ENCODE measurements at places on chromosomes 12 and 14.
A peak's percentile ranks its signal among the peaks of the same experiment; 100 is the strongest.

- no peak for DNase-seq
Observed at GRCh38 chr12:46518169-46518568, 145.6 kb upstream of the SLC38A2 start.

- no peak for DNase-seq
Observed at GRCh38 chr12:14915736-14916135, 22.6 kb downstream of the ERP27 start.

- DNase-seq, result no peak
Observed at GRCh38 chr12:57198329-57198728, 18.3 kb upstream of the NXPH4 start.

DNA sequence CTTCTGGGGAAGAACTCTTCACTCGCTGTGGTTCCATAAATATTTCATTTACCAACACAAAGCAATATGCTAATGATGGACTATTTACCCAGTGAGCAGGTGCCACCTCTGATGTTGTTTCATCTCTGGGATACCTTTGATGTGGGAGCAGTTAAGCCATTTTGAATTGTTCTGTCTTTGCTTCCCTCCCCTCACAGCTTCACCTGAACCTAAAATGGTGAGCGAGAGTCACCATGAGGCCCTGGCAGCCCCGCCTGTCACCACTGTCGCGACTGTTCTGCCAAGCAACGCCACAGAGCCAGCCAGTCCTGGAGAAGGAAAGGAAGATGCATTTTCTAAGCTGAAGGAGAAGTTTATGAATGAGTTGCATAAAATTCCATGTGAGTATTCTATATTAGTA, 352.7 kb downstream of the SYT1 start:
- no peak for DNase-seq

DNA sequence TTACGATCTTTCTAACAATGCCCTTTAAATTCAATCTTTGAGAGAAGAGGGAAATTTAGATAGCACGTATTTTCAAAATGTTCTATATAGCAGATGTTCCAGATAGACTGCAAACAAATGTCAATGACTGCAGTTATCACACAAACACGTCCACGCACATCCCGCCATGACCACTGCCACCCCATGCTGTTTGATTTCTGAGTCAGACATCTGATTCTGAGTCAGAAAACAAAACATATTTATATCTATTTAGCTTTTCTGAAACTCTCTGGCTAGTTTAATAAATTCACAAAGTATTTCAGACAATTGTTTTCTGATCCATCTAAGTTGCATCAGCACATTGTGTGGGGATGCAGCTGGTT, 105.9 kb upstream of the BCAT1 start:
- no peak for DNase-seq

- DNase-seq, result no peak
Observed at GRCh38 chr12:125586441-125586840, 521.2 kb downstream of the AACS start.

GRCh38 chr12:121110211-121110940, 22.3 kb upstream of the P2RX7 start:
- DNase-seq, result peak; percentile 14

- no peak for DNase-seq
Observed at GRCh38 chr14:35509846-35510245, 24.1 kb upstream of the INSM2 start.

GRCh38 chr12:97781342-97781741, 318.7 kb downstream of the RMST start:
- no peak for DNase-seq

GRCh38 chr12:86226481-86226880, 29.7 kb downstream of the MGAT4C start:
- no peak for DNase-seq

DNA sequence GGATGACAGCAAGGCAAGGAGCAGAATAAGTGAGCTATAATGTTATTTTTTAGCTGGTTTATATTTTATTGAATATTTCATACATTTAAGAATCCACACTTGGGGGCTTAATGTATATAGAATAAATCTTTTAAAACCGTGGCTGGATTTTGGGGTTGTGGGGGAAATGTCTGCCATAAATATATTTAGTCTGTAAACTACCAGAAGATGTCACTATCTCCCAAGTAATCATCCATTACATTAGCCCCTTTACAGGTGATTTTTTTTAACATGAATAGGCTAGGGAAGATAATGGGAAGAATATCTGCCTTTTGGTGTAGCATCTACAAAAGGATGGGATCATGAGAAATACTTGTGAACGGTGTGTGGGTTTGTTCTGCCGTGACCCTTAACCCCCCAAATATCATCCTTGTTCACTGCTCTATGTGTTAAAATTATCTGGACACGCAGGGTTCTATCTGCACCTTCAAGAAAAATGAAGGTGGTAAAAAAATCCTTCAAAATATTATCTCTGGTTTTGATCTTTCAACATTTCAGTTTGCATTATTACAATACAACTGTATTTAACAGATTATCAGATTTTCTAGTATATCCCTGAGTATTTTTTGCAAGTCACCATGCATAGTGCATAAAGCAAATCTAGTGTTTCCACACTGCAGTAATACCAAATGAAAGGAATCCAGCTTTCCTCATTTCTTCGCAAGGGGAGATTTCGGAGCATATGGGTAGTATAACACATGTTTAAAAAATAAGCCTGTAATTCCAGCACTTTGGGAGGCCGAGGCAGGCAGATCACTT, 8.0 kb upstream of the SLC17A8 start:
- no peak for DNase-seq

DNA sequence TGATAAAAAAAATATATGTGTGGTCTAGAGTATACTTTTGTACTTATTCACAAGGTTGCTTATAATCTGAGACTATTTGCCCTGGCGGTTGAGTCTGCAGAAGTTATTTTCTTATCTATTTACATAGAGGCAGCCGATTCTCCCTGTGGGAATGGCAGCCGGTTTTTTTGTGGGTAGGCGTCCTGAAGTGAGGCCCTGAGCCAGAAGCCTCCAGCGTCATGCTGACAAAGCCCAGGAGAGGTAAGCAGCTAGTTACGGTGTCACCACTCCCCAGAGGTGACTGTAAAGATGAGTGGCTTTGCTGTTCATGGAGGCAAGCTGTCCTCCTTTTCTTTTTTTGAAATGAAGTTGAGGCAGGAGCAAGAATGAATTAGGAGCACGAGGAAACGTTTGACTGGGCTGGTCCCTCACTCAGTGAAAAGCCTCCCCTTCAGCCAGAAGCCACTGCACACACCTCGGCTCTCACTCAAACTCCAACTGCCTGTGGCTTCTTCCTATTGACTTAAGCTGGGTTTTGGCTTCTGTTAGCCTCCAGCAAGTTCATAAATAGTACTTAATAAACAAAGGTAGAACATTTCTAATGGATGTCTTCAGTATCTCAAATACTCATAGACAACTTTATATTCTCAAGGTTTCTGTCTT, 21.5 kb downstream of the PAX9 start:
- DNase-seq, result no peak

GRCh38 chr12:64064706-64065105, 157.4 kb downstream of the KICS2 start:
- DNase-seq, result no peak

DNA sequence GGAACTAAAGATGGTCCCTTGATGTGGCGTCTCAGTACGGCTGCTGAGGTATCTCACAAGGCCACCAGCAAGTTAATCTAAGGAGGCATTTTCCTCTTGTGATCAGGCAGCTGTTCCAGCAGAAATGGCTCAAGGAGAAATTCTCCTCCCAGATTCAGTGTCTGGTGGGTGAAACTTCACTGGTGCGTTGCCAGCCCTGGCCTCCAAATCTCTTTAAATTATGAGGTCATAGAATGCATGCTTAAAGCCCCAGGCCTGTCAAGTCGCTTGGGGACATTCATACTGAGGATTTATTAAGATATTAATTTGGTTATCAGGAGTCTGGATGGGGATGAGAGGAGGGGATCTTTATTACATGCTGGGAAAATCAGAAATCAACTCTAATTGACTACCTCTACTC, 72.9 kb downstream of the PPP2R5C start:
- DNase-seq, result no peak

GRCh38 chr12:90683871-90684270, 271.1 kb downstream of the CCER1 start:
- DNase-seq, result no peak

- DNase-seq, result no peak
Observed at GRCh38 chr14:77988970-77989369, 181.2 kb upstream of the NRXN3 start.

DNA sequence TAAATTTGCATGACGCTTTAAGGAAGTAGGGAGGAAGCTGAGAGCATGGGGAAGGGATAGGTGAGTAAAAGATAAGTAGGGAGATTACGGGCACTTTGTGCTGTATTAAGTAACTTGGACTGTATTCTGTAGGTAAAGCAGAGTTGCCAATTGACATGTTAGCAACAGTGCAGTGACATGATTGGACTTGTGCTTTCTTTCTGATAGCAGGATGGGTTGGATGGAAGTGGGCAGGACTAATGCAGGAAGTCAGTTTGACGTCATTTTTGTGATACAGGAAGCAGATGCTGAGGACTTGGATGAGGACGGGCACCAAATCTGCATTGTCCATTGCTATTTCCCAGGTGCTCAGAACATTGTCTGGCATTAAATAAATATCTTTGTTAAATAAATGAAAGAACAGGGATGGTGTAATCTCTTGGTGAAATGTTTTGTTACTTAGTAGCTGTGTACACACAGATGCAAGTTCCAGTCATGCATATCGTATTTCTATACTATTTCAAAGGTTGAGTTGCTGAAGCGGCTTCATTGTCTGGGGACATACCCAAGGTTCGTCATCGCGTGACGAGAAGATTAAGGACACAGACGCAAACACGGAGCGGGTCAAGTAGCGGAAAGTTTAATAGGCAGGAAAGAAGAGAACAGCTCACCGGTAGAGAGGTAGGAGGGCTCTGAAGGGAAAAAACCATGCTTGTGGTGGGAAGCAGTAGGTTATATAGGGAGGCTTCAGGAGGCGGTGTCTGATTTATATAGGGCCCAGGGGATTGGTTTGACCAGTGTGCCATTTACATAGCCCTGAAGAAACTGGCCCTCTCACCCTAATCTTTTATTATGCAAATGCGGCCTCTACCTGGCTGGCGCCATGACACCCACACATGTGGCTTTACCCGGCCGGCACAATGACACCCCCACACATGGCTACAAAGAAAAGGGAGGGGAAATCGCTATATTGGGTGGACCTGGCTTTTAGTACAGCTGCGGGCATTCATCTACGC, 30.7 kb downstream of the GUCY2C start:
- DNase-seq, result no peak

GRCh38 chr12:87929346-87929745, 99.9 kb downstream of the C12orf50 start:
- no peak for DNase-seq

DNA sequence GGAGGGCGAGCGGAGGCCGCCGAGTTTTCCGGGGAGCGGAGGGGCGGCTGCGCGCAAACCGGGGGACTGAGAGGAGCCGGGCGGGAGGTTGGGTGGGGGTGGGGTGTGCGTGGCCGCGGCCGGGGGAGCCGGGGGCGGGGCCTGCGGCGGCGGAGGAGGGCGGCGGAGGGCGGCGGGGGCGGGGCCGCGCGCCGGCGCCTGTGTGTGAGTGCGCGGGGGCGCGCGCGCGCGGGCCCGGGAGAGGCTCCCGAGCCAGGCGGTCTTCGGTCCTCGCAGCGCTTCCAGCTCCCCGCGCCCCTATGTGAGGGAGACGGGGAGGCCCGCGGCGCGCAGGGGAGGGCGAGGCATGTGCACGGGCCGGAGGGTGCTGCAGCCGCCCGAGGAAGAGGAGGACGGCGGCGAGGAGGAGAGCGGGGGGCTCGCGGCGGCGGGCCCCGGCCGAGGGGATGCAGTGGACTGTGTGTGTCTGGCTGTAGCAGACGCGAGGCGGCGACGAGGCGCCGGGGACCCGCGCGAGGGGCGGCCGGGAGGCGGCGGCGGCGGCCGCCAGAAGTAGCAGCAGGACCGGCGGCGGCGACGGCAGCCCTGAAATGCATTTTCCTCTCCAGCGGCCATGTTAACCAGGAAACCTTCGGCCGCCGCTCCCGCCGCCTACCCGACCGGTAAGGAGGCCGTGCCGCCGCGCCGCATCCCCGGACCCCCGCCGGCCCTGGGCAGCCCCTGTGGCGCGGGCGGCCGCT, at the start of gene DYRK2:
TSS of gene DYRK2 (plus strand) at position 225 of the 740 bp plus-strand sequence. CDS start at position 614, 389 bp downstream.
- peak; percentile 71 for DNase-seq

GRCh38 chr12:116200812-116201211, 76.7 kb downstream of the MED13L start:
- DNase-seq, result no peak

DNA sequence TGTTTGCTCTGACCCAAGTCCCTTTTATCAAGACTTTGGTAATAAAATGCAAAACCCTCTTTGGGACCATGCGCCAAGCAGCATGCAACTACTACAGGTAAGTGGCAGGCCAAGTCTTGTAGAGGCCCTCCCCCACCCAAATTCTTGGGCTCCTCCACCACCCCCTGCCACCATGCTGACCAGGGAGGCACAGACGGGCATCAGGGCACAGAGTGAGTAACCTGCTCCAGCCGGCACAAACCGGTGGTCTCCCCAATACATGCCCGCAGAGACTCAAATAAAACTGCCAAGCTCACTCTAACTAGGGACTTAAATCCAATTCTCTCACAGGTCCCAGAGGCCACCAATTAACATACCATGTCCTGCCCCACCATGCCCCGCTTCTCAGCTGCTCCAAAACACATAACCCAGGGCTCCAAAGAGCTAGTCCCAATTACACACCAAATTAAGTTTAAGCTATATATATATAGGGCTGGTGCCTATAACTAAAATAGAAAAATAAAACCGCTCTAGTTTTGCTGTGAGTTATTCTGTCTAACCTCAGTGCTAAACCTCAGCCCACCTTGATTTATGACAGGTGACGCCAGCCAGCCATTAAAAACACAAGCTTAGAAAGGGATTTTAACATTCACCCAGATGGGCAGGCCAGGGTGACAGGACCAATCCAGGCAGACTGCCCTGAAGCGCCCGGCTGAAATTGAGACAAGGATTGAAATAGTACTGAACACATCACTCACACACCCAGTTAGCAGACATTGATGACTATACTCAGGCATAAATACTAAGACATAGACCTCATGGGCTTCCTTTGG, 81.0 kb downstream of the CLMN start:
- DNase-seq, result no peak

- DNase-seq, result no peak
Observed at GRCh38 chr12:91381309-91381804, 198.7 kb upstream of the DCN start.

GRCh38 chr14:61730756-61731373, 31.4 kb upstream of the SNAPC1 start:
- no peak for DNase-seq

- no peak for DNase-seq
Observed at GRCh38 chr12:71685312-71685906, 473 bp upstream of the TMEM19 start.

- no peak for DNase-seq
Observed at GRCh38 chr12:123163227-123163626, 12.3 kb upstream of the PITPNM2 start.

DNA sequence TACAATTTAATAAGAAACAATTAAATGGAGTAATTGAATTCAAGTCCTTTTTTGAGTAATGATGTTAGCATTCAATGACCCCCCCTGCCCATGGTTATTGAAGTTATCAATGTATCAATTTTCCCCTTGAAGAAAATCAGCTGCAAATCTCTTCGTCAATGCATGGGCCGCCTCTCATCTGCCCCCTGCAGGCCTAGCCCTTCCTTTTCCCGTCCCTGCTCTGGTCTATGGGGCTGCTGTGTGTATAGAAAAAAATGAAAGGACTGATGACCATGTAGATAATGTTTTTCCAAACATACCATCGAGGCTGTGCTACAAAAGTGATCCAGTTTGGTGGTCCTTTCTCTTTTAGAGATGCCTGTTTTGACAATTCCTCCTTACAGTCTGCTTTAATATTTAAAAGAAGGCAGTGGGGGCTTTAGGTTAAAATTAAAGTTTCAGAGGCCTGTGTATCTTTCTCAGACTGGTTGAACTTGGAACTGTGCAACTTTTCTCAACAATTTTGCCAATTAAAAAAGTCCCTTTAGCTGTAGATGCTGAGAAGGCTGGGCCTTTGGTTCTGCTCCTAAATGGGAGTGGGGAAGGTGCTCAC, 98.4 kb downstream of the APAF1 start:
- DNase-seq, result no peak

Data from GDM1 (cell line).